ENCODE measurements at places on chromosomes 13 and 19.

DNA sequence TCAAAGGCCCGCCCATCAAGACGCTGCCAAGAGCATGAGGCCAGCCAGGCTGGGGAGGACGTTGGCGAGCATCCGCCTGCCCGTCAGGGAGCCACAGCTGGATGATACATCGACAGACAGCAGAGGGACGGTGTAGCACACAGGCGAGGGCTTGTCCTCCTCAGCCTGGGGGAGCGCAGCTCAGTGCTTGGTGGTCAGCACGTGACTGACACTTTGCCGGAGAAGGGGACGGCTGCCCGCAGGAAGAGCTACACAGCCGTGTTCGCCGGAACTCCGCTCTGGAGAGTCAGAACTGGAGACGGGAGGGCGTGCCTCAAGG lies 34.1 kb downstream of the CSNK1G2 start:
- DNase-seq, result no peak

- DNase-seq, result no peak
These were observed 91.2 kb downstream of the GGACT start for GRCh38 chr13:100497389-100497788.

GRCh38 chr19:11612816-11613511 lies 15.7 kb downstream of the ZNF627 start:
- DNase-seq, result no peak

DNA sequence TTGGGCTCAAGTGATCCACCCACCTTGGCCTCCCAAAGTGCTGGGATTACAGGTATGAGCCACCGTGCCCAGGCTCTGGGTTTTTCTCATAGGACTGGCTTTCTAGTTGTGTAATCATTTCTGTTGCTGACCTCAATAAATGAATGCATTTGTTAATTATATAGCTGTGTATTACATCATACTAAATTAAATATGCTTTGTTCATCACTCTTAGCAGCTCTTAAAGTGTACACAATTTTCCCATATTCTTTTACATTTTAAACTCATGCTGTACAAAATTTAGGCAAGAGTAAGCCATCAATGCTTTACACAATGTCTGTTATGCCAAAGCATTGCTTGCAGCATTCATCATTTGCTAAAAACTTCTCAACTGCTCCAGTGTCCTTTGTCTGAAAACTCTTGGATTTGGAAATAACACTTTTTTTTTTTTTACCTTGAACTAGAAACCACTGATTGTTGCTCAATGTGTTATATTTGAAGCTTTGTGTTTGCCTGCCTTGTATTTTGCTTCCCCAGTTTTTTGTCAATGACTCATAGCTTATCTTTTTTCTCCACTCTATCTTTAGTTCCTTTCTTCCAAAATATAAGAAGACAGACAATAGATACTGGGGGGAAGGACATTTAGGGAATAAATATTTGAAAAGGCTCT lies 31.4 kb downstream of the CCDC122 start:
- DNase-seq, result no peak

DNA sequence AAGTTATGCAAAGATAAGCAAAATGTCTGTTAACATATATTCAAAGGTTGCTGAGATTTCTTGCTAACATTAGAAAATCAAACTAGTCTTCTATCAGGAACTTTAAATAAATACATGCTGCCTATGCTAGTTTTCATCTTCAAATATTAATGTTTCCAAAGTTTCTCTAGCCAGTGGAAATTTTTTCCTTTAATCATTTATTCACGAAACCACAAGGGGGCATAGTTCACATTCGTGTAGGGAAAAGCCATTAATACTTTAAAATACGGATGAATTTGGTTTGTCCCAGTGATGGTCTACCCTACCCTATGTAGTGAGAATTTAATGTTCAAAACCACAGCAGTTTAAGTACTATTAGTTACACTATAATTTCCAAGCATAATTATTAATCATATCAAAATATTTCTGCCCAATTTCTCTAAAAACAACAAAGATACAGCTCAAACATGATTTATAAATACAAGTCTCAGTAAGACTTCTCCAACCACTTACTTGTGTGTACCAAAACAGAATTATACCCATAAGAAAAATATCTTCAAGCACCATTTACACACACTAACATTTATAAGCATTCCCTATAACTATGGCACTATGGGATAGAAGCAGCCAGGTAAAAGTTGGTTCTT lies 16.2 kb downstream of the NUFIP1 start:
- no peak for DNase-seq

DNA sequence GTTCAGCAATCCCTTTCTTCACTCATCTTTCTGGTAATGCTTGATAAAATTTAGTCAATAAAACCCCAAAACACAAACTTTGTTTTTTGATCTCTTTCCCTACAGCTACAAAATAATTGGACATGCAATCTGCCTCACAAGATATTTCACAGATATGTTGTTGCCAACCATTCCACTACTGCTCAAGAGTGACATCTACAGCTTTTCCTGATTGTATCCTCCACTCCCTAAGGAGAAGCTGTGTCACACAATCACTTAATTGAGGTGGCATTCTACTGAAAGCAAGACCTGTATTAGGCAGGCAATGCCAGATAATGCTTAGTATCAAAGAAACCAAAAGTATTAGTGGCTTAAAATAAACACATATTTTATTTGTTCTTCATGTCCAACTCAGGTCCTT lies 1646.2 kb upstream of the SPRY2 start:
- no peak for DNase-seq

DNA sequence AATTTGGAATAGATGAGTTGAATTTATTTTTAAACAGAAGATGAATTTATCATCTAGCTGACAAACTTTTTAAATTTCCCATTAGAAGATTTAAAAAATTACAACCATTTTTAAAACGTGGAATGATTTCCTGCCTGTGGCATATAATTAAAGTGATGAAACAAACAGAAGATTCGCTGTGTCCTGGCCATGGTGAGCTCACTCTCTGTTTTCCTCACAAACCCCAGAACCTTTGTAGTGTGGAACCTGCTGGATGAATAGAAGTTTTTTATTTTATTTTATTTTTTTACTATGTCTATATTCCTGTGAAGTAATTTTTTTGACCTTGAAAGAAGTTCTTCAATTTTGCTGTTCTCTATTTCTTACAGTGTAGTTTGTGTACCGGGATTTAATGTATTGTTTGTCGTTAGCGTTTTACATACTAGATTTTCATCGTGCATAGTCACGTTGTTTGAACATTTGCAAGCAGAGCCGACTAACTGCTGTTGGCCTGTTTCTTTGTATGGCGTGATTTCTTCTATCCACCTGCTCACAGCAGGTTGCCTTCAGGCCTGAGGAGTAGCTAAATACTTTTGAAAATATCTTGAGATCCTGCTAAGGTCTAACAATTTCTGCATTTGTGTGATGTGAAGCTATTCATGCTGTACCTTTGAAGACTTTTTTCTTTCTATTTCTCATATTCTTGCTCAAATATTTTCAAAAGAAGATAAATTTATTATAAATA lies 149.2 kb downstream of the GGACT start:
- DNase-seq, result no peak

DNA sequence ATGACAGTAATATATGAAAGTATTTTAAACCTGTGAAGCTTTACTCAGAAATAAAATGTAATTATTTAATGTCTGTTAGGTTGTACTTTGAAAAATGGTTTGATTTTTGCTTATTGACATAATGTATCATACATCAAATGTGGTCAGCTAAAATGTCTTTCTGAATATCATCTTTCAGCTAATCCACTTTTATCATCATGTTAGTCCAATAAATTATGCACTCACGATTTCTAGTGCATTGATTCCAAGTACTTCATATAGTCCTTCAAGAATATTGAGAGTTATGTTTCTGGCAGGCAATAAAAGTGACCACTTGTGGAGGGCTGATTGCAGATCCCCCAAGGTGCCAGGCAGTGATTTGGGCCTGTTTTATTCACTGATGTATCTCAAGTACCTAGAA lies 1204.1 kb downstream of the OLFM4 start:
- no peak for DNase-seq

All from CD4-positive, alpha-beta T cell treated with Interleukin-1 beta for 1 hour (primary cell).